Stimulated activated CD4-positive, alpha-beta T cell treated with anti-CD3 and anti-CD28 coated beads, TNF-alpha, amount 100 ng/mL, for 1 hour (primary cell): ENCODE measurements at places on chromosomes 12 and 14.

GRCh38 chr12:124233041-124233796 lies 61.7 kb upstream of the RFLNA start:
- no peak for DNase-seq

DNA sequence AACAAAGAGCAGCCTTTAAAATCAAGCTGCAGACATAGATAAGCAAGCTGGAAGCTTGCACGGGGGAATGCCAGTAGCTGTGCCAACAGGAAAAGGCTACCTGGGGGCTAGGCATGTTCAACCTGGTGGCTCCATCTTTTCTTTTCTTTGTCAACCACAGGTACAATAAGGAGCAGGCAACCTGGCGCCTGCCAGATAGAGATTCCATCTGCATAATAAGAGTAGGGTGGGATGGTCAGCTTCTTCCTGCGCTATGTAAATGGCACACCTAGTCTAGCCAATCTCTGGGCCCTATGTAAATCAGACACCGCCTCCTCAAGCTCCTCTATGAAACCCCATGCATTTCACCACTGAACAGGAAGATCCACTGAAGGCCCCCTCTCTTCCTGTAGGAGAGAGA lies 87.4 kb upstream of the PKP2 start:
- no peak for DNase-seq

DNA sequence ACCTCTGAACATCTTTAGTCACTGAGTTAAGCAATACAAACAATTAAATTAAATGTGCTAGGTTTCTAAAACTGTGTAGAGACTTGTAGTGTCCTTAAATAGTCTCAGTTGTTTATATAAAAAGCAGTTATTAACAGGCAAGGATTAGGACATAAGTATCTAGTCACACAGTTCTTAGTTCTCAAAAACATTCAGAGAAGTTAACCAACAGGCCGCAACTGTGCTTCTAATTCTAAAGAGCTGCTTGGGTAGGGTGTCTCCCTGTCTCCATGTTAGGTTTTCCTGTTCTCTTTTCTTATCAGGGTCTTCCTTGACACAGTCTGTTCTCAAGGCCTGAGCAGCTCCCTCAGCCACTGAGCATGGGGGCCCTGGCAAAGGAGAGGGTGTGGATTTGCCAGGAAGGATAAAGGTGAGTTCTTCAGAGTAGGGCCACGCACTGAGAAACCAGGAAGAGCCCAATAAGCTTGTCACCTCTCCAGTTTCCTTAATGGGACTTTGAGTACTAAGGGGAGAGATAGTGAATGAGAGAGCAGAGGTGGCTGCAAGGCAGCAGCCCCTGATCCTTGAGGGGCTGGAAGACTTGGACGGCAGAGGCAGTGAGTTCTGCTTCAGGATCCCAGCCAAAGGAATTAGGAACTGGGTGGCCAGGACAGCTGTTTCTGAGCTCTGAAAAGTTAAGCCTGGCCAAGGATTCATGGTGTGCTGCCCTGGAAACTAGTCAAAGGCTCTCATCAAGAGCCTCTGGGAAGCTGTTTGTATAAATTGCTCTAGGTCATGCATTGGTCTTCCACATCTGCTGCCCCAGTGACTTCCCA lies 177.3 kb downstream of the MYRFL start:
- DNase-seq = no peak

- no peak for DNase-seq
Observed at GRCh38 chr12:12735301-12735700, 18.1 kb downstream of the CDKN1B start.

DNA sequence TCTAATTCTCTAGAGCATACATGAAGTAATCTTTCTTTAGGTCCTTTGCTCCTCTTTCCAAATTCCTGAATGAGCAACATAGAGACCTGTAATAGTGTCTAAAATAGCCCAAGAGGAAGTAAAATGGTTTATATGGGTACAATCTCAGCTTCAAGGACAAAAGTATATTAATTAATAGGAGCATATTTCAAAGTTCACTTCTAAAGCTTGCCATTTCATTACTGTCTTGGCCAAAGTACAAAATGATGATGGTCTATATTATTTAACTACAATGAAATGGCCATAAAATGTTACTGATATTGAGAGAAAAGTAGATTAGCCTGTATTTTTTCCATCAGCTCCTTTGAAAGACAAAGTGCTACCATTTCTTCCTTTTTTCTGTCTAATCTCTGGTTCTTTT lies 410.4 kb upstream of the NOVA1 start:
- no peak for DNase-seq

DNA sequence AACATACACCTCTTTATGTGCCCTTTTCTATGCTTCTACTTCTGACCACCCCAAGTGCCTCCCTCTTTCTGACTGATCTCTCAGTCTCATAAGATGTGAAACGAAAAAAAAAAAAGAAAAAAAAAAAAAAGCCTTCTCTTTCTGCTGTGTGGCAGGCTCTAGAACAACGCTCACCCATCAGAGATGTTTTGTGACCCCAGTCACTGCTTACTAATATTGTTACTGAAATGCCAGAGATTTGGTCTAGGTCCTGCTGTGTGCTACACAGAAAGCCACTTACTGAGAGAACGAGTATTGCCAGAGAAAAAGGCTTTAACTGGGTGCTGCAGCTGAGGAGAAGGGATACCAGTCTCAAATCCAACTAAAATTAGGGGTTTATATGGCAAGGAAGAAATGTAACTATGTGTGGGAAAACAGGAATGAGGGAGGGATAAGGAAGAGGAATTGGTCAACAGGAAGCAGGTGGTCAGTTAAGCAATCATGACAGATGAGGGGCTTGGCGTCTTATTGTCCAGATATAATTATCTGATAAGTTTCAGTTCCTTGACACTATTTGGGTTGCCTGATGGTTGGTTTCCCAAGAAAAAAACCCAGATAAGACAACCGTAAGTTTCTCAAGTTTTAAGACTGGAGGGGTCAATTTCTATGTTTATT lies 149.0 kb downstream of the NAV3 start:
- no peak for DNase-seq

- no peak for DNase-seq
Observed at GRCh38 chr14:55123101-55123500, 6.0 kb upstream of the LGALS3 start.

DNA sequence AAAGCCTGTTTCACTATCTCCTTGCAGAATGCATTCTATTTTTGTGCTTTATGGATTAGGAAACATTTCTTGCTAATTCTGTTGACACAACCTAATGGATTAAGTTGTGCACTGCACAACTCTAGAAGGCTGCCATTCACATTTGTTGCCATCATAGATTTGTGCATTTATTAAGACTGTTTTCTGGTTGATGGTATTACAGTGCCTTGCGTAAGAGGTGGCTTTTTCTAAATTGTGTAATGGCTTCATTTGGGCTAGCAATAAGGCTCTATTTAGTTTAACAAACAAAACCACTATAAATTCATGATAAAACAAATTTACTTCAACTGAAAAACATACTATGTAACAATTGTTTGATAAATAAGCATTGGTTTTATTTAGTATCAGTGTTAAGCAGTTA lies 175.9 kb downstream of the TRHDE start:
- no peak for DNase-seq

- DNase-seq = no peak
Observed at GRCh38 chr14:95309261-95310051, 10.3 kb downstream of the CLMN start.

- DNase-seq = no peak
Observed at GRCh38 chr12:116928504-116928903, 17.8 kb downstream of the FBXW8 start.

GRCh38 chr14:105180592-105181548 lies at the start of gene NUDT14:
Gene NUDT14, minus strand, starts transcription at chr14:105181312. Its CDS starts 103 bp downstream, at chr14:105181209.
- peak; percentile 84 for DNase-seq

DNA sequence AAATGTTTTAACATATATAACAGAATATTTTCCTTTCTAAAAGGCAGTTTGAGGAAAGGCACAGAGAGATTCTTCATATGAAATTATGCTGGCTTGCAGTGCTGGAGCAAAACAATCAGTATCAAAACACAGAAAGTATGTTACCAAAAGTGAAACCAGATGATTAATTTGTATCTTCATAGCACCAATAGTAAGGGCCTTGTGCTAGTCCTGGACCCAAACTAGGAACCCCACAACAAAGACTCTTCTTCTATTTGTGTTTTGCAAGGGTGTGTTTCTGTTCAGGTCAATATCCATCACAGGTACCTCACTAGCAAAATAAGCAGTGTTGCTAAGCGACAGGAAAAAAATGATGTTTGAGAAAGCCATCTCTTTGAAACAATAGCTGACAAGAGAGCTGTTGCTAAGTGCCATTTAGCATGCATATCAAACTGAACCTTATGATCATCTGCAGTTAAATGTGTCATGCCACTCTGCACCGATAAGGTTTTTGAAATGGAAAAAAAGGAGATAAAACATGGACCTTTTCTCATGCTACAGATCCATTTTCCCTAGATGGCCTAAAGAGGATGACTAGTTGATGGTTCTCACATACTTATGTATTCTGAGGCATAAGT lies 196.2 kb upstream of the ALG10 start:
- DNase-seq = no peak

DNA sequence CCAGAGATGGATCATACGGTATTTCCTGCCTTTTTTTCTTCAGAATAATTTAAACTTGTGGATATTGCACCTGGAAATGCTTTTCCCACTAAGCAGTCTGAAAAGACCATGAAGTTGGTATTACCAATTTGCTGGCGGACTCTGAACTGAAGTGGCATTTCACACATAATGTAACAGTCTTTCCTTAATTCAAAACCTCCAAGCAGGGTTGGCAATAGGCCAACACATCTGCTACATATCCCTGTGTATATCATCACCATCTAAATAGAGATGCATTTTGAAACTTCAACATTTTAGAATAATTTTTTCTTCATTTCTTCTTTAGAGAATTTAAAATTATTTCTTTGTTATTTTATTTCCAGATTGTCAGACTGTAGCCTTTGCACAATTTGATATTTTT lies 100.5 kb downstream of the TSPAN8 start:
- DNase-seq = no peak

GRCh38 chr12:116958402-116959197 lies 47.9 kb downstream of the FBXW8 start:
- DNase-seq = no peak

DNA sequence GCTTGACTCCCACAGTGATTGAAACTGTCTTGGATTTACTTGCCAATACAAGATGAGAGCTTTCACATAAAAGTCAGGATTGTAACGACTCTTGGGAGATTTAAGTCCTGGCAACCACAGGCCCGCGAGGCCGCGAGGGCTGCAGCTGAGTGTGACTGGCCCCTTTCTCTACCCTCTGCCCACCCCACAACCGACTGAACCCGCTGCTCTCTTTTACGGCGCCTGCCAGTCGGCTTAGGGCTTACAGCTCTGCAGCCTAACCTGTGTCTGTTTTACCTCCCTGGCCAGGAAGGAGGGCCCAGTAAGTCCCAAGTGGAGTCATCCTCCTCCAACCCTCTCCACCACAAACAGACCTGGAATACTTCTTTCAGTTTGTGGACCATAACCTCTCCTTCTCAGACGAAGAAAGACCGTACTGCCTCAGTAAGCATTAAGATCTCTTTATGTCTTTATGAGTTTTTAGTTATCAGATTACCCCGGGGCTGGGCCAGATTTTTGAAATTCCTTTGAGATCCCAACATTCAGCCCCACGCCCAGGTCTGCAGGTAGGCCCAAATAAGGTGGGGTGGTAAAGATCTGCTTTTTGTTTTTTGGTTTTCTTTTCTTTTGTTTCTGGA lies 12.6 kb upstream of the TIGAR start:
- no peak for DNase-seq

DNA sequence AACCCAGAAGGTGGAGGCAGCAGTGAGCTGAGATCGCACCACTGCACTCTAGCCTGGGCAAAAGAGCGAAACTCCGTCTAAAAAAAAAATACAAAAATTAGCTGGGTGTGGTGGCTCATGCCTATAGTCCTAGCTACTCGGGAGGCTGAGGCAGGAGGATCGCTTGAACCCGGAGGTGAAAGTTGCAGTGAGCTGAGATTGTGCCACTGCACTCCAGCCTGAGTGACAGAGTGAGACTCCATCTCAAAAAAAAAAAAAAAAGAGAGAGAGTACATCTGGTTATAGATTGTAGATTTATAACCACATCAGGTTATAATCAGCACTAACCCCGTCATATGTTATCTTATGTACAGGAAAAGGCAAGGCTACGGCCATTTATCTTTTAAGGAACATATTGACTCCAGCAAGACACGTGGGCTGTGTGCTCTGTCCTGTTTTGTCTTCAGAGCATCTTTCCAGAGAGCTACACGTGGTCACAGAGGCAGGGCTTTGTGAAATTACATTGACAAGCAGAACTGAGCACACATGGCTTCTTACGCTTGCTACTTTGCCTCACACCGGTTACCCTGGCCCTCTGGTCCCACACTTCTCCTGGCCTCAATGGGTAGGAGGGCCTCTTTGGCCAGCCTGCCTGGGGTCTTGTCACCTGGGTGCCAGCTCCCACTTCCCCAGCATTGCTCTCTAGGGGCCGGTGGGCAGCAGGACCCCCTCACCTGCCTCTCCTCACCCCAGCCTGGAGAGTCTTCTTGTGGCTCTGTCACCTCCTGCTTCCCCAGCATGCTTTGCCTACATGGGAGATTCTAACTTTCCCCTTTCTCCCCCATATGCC lies 6.8 kb upstream of the DYNC1H1 start:
- DNase-seq = no peak

- no peak for DNase-seq
Observed at GRCh38 chr12:51295651-51296050, 25.4 kb upstream of the SMAGP start.

- no peak for DNase-seq
Observed at GRCh38 chr12:83841620-83842019, 1071.0 kb downstream of the SLC6A15 start.

DNA sequence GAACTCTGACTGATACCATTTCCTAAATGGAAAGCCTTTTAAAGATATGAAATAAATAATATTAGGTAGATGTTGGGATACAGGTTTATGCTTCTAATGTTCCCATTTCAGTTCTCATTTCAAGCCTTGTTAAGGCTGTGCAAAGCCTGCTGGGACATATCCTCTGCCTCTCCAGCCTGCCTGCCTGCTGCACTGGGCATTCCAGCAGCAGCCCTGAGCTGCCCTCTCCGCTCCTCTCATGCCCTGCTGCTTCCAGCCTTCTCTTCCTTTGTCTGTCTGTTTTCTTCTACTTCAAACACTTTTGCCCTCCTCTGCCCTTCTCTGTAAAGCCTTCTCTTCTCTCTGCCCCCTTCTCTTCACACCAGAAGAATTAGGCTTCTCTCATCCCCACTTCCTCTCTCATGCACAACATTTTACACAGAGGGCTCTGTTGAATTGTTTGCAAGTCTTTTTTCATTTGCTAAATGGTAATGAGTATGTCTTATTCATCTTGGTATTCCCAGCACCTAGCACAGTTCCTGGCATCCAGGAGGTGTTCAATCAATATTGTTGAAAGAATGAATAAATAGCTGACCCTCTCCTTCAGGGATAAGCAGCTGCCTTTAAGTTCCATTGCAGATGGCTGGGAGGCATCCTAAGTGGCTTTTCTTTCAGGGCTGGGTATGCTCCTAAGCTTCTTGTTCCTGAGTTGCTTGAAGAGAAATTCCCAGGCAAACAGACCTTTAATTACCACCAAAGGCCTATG lies 292.3 kb downstream of the TMEM117 start:
- DNase-seq = no peak
